AG09319 (cell line): ENCODE measurements at places on chromosomes 1 and 21.

GRCh38 chr1:58290685-58291372, 255.7 kb downstream of the OMA1 start:
- DNase-seq: no peak

GRCh38 chr21:42242611-42243010, 23.7 kb downstream of the ABCG1 start:
- no peak for DNase-seq

DNA sequence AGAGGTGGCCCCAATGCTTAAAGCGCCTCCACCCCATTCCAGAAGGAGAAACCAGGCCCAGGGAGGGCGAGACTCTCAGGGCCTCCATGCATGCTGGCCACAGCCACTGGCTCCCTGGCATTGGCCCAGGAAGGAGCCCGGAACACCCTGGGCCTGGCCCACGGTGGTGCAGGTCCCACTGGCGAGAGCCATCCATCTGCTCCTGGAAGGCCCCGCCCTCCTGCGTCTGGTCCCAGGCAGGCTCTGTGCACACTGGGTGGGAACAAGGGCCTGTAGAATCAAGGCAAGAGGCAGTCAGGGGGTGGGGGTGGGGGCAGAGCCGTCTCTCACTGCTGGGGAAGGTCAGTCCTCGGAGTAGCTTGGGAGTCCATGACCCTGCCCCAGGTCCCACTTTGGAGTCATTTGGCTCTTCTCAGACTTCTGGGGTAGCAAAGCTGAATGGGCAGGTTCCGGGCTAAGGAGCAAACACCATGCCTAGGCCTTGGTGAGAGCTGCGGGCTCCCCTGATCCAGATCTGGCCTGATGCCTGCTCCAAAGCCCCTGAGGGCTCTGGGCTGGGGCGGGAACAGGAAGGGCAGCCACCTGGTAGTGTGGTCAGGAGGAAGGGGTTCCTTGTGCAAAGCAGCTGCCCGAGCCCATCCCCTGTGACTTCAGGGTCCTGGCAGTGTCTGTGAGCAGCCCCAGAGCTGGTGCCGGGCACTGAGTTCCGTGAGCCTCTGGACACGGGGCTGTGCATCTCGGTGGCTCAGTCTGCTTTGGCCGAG, 107.0 kb upstream of the ARHGEF16 start:
- no peak for DNase-seq

- no peak for DNase-seq
Observed at GRCh38 chr1:119829625-119830024, 18.4 kb upstream of the REG4 start.

DNA sequence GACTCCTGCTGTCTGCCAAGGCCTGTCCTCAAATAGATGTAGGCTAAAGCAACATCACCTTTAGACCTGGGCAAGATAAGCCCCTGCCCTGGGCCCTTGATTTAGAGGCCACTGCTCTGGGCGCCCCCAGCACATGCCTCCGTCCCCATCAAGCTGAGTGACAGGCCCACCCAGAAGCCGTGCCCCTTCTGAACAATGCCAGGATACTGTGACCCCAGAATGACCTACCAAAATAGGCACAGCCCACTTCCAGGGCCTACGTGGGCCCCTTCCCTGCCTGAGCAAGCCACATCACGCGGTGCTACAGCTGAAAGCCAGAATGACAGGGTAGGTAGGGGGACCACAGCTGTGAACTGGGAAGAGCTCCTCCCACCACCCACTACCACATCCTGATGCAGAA, 24.7 kb upstream of the BECN2 start:
- no peak for DNase-seq

DNA sequence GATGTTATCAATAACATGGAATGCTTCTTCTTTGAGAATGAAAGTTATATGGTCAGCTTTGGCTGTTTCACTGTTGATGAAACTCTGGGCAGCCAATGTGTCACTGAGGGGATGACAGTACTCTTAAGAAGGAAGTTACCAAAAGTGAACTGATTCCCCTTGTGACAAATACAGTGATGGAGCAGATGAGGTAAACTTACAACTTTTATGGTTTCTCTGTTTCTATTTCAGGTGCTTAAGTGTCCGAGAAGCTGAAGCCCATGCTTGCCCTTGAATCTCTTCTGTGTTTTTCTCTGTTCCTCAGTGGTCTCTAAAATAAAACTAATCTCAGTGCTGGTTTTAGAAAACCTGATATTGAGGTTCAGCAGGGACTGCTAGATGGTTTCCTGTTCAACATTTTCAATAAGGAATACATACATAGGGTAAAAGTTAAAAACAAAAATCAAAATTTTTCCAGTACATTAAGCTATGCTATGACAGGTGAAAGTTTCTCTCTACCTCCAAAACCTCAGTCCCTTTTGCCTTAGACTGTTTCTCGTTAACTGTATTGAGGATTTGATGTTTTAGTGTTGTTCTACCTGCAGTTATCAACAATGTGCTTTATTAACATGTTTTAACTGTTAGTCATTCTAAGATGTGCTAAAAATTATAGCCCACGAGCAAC, 454.4 kb upstream of the ADGRL4 start:
- DNase-seq: no peak

GRCh38 chr1:240199758-240200645, 108.3 kb downstream of the FMN2 start:
- DNase-seq: no peak

DNA sequence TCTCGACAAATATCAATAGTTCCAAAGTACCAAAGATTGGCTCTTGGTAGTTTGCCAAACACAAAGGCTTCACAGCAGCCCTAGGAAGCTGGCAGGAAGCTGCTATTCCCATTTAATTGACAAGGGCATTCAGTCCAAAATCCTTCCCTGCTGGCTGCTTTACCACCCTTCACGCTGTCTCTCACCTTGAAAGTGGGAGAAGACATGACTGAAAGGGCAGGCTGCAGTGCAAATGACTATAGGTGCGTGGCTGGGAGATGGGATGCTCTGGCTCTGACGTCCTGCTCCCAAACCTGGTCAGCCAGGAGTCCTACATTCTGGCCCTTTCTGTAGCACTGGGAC, 3.8 kb upstream of the CSF1 start:
- no peak for DNase-seq

DNA sequence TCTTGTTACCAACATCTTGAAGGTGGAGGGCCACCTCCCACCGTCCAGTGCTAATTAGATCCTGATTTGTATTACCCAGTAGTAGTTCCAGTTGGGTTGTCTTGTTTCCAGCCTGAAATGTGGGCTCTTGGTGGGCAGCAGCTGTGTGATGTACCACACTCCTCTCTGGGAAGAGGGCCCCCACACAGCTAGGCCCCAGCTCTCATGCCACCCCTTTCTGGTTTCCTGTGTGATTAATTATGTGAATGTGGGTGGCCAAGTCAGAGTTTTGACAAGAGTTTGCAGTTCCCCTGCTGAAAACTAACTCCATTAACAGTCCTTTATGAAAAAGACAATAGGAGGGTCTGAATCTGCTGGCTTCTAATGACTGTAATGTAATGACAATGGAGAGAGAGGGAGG, 3.8 kb downstream of the HMGB4 start:
- no peak for DNase-seq

- no peak for DNase-seq
Observed at GRCh38 chr1:61404597-61405376, 320.2 kb downstream of the TM2D1 start.

GRCh38 chr1:91742848-91743292, 143.1 kb downstream of the TGFBR3 start:
- DNase-seq: no peak

DNA sequence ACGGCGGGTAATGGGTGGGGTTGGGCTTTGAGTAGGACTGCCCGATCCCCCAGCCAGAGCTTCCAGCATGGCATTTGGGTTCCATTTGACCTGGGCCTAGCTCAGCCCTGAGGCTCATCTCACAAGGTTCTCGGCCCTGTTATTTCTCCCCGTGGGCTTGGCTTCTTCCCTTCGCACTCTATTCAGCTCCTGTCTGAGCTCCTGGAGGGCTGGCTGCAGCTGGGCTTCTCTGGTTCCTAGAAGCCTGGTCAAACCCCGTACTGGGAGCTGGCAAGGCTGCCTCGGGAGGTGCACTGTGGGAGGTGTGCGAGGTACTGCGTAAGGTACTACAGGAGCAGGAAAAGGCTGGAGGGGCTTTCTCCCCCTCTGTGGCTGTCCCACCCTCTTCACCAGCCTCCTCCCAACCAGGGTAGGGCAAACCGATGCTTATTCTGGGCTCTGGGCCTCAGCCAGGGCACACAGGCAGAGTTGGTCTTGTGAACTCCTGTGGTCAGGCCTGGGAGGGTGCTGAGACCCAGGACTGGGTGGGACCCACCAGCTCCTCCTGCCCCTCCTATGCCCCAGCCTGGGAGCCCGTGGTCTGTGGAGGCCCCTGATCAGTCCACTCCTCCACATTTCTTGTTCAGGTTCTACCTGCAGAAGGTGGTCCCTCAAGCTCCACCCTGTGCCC, 814 bp downstream of the A3GALT2 start:
- DNase-seq: no peak

DNA sequence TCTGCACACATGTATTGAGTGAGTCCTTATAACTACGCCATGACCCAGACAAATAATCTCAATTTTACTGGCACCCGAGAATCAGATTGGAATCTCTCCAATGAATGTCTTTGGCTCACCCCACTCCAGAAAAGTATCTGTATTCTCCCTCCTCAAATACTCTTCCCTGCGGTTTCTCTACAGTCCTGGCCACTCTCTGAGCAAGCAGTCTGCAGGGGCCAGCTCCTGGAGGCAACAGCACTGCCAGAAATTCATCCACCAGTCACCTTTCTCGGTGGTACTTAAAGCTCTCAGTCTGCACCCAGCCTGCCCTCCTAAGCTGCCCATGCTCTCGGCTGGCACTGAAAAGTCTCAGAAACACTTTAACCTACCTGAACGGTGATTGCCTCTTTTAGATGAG, 16.1 kb upstream of the LYST start:
- no peak for DNase-seq

DNA sequence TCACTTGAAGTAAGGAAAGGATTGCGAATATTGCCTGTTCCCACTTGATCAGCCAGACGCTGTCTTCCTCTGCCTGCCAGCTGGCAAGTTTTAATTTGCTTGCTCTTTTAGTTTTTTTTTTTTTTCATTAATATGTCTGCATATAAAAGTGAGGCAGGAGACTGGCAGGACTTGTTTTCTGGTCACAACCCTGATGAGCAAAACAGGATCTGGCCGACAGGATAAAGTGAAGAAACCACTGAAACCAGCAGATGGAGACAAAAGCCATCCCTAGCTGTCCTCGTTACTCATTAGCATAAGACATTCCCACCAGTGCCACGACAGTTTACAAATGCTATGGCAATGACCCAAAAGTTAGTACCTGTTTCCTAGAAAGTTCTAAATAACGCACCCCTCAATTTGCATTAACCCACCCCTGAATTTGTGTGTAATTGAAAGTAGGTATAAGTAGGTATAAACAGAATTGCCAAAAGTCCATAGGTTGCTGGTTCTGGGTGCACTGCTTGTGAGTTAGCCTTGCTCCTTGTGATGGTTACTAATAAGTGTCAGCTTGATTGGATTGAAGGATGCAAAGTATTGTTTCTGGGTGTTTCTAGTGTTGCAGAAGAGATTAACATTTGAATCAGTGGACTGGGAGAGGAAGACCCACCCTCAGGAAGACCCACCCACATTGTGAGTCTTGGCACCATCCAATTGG, 60.8 kb downstream of the ZNF684 start:
- DNase-seq: no peak

- DNase-seq: no peak
Observed at GRCh38 chr1:198837278-198838021, 198.6 kb downstream of the PTPRC start.

DNA sequence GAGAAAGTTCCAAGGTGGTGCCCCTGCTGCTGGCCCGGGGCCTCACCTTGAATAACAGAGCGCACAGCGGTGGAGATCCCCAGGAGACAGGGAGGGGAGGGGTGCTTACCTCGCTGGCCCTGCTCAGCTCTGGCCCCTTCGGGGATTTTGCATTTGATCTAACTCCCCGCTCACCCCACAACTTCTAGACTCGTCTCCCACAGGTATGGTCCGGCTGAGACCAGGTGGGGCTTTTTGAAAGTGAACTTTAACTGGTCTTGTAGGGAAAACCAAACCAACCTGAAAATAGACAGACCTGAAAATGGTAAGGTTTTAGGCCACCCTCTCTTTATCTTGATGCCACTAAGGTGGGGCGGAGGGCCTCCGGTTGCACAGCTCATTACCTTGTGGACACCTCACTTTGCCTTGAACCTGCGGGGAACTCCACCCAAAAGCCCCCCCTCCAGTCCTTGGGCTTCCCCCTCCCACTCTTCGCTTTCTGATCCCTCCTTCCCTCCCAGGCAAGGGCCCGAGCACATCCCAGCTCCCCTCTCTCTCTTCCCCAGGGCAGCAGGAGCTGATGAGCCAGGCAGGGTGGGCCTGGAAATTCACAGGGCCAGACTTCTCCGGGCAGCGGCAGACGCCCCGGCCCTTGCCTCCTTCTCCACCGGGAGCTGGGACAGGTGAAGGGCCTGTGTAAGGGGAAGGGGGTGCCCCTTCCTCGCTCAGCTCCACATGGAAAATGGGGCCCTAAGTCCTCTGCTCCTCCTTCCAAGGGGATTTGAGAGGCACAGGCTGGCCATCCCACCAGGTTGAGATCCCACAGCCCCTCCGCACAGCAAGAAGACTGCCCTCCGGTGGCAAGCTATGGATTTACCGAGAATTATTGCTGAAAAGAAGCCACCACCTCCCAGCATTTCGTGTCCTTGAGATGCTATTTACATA, 16.1 kb downstream of the TNFRSF8 start:
- DNase-seq: no peak

DNA sequence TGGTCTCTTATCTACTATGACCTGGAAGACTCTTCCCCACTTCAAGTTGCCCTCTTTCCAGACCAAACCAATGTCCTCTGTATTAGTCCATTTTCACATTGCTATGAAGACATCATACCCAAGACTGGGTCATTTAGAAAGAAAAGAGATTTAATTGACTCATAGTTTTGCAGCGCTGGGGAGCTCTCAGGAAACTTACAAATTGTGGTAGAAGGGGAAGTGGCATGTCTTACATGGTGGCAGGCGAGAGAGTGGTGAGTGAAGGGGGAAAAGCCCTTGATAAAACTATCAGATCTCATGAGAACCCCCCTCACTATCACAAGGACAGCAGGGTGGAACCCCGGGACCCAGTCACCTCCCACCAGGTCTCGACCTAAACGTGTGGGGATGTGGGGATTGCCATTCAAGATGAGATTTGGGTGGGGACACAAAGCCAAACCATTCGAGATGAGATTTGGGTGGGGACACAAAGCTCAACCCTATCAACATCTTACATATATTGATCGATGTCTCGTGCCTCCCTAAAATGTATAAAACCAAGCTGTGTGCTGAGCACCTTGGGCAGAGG, 14.2 kb upstream of the AGPAT3 start:
- no peak for DNase-seq

DNA sequence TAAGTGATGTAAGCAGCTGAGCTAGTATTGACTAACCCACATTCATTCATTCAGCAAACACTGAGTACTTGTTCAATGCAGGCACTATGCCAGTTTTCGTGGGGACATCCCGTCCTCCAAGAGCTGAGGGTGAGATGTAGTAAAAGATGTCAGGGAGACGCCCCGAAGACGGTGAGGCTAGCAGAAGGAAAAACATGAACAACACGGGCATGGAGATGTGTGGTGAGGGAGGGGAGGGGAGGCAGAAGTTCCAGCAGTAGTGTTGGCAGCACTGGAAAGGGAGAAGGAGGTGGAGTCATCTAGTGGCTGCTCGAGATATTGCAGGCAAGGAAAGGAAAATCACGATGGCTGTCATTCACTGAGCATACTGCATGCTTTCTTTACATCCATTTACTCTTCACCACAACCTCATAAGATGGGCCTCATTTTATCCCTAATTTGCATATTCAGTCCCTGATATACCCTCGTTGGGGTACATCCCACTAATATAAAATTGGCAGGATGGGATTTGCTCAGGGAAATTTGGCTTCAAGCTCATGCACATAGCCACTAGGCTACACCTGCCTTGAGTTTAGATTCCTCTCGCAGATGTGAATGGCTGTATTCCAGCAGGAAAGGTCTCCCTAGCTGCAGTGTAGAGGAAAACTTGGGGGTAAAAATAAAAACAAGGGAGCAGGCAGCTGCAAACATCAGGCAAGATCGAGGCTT, 14.5 kb downstream of the PDZK1IP1 start:
- DNase-seq: no peak
